Brain pericyte (primary cell): ENCODE measurements at places on chromosomes 16 and 17.

DNA sequence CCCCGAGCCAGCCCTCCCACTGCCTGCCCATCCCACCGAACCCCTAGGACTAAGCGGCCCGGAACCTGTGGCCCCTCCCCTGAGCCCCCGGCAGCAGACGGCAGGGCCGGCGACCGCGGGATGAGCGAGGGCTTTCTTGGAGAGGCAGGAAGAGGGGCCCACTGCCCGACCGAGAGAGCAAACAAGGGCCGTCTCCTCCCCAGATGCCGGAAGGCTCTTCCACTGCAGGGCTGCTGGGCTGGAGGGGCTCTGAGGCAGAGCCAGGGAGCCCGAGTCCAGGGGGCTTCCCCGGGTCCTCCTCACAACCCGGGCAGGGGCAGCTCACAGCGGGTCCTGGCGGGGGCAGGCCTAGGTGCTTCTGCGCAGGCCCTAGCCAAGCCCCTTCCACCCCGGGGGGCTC is 2.9 kb downstream of the PERCC1 start:
- no peak for DNase-seq

DNA sequence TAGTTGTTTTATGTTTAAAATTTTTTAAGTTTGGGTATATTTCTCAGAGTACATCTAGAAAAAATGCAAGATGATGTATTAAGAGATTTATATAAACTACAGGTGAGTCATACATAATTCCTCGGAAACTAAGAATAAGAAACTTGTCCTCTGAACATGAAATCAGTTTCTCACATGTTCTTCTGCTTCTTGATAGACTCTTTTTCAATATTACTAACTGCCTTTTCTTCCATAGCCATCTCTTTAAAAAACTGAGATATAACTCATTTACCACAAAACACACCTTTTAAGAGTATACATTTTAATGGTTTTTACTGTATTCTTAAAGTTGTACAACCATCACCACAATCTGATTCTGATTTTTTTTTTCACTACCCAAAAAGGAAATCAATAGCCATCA is 238.4 kb upstream of the AXIN2 start:
- no peak for DNase-seq

- DNase-seq: no peak
These were observed 116.4 kb upstream of the RCVRN start for GRCh38 chr17:10021272-10021984.

- no peak for DNase-seq
These were observed 50.6 kb upstream of the METRNL start for GRCh38 chr17:83028851-83029250.

DNA sequence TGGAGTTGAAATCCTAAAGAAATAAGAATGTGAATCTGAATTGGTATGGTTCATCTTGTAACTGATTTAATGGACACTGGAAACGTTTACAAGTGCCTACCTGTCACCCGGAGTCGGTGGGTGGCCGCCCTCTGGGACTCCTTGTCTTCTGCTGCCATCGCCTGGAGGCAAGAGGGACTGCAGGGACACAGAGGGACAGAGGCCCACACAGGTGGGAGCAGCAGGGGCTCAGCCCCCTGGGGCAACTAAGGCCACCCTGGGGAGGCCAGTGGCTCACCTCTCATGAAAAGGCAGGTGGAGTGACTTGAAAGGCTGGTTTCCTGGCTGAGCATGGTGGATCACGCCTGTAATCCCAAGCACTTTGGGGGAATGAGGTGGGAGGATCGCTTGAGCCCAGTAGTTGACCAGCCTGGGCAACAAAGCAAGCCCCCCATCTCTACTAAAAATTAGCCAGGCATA is 23.2 kb downstream of the TMEM92 start:
- DNase-seq: no peak

GRCh38 chr17:45771271-45771959 is 12.7 kb upstream of the CRHR1 start:
- no peak for DNase-seq

GRCh38 chr16:67987460-67988160 is 7.3 kb upstream of the DPEP3 start:
- no peak for DNase-seq

- DNase-seq: no peak
These were observed 230.9 kb downstream of the MRTFB start for GRCh38 chr16:14302031-14302398.

DNA sequence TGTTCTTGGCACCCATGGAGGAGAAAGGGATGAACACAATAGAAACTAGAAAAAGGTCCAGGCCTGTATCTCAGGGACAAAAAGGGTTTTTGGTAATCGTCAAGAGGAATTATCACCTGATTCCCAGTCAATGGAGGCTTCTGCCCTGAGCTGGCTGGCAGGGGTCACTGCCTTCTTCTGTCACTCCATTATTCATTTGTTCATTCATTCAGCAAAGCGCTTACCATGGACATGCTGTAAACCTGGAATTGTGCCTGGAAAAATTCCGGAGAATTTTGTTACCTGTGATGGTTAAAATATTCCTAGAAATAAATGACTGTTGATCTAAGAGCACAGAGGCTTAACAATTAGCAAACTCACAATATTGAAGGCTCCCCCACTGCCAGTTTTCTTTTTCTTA is 212.3 kb downstream of the SHISA9 start:
- DNase-seq: no peak

DNA sequence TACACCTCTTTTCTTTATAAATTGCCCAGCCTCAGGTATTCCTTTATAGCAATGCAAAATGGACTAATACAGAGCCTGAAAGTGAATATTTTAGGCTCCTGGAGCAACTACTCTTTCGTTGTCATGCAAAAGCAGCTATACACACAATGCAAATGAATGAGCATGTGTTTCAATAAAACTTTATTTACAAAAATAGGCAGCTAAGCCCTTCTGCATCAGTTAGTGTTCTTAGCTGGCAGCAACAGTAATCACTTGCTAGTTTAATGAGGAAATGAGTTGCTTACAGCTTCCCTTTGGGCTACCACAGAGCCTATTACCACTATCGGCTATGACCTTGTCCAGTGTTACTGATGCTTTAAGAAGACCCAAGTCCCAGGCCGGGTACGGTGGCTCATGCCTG is 402.9 kb downstream of the XYLT1 start:
- DNase-seq: no peak

GRCh38 chr17:50467114-50467854 is 1.4 kb downstream of the CHAD start:
- DNase-seq: no peak

DNA sequence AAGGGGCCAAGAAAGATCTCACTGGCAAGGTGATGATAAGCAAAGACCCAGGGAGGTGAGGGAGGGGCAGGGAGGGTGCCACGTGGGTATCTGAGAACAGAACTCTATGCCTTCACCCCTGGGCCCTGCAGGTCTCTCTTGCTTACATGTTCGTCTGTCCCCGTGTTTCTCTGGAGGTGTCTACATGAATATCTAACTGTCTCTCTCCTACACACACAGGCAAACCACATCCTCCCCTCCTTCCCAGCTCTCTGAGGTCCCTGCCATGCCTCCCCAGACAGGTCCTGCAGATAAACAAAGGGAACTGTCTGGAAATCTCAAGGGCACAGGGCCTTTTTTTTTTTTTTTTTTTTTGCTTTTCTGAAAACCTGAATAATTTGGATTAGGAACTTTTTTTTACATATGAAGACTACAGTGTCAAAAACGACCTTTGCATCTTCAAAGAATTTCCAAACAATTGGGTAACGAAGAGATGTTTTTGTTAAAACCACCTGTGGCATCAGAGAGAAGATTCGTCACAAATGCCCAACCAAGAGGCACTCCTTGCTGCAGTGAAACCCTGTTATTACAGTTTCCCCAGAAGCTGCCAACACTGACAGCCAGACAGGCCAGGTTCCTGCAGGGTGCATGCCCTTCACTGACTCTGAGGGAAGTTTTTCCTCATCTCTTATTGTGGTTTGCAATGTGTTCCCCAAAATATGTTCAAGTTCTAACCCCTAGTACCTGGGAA is 17.8 kb downstream of the PLLP start:
- DNase-seq: no peak

DNA sequence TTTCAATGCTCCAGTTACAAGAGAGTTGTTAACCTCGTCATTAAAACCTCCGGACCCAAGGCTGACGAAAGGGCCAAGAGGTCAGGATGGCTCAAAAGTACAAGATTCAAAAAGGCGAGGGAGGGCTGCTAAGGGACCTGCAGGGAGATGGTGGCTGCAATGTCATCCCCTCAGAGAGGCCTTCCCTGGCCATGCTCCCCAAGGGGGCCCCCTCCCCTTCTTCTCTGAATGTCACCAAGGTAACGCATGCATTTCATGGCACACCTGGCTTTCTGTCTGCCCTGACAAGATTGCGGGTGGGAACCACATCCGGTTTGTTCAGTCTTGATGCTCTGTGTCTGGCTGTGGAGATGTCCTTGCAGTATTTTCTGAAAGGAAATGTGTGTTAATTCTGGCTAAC is 89.9 kb downstream of the C16orf78 start:
- no peak for DNase-seq

DNA sequence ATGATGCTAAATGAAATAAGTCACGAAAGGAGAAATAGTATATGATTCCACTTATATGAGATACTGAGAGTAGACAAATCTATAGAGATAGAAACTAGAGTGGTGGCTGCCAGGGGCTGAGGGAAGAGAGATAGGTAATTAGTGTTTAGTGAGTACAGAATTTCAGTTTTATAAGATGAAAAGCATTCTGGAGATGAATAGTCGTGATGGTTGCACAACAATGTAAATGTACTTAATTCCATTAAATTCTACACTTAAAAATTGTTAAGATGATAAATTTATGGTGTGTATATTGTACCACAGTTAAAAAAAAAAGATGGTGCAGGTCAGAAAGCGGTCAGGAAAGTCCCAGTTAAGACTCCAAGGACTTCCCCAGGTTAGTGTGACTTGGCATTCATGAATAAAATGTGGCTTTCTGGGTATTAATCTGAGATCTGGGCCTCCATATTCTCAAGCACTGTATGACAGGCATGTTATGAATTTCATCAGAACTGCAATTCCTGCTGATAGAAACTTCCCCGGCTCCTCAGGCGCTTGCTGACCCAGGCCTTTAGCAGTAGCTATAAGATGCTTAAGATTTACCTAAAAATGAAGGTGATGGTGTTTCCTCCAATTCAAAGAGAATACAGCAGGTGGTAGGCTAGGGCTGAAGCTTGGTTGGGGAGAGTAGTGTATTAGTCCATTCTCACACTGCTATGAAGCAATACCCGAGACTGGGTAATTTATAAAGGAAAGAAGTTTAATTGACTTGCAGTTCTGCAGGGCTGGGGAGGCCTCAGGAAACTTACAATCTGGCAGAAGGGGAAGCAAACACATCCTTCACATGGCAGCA is 115.3 kb upstream of the SOX9 start:
- no peak for DNase-seq

GRCh38 chr17:77734371-77735080 is 224.0 kb upstream of the TNRC6C start:
- DNase-seq: no peak

DNA sequence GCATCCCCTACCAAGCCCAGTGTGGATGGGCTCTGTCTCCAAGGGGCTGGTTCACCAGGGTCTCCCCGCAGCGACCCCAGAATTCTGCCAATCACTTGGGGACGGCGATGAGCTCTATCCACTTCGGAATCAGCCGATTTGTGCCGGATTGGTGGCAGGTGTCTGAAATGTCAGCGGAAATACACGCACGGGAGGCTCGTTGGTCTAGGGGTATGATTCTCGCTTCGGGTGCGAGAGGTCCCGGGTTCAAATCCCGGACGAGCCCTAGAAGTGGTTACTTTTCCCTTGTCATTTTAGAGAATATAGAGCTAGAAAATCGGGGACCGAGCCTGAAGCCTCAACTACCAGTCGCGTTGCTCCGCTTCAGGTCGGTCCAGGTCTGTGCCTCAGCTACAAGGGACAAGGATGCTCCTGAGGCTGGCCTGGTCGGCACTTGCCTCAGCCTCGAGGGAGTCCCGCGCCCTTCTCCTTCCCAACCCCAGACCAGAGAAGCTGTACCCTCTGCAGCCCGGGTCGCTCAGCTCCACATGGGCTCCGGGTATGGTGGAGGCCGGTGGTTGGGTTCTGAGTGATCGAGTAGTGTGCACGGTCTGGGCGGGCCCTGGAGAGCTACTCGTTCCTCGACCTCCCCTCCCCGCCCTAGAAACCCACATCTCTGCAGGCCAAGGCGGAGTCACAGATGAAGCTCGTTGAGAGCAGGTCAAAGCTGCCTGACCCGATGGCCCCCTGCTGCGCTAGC is 16.0 kb upstream of the OR1F1 start:
- no peak for DNase-seq

DNA sequence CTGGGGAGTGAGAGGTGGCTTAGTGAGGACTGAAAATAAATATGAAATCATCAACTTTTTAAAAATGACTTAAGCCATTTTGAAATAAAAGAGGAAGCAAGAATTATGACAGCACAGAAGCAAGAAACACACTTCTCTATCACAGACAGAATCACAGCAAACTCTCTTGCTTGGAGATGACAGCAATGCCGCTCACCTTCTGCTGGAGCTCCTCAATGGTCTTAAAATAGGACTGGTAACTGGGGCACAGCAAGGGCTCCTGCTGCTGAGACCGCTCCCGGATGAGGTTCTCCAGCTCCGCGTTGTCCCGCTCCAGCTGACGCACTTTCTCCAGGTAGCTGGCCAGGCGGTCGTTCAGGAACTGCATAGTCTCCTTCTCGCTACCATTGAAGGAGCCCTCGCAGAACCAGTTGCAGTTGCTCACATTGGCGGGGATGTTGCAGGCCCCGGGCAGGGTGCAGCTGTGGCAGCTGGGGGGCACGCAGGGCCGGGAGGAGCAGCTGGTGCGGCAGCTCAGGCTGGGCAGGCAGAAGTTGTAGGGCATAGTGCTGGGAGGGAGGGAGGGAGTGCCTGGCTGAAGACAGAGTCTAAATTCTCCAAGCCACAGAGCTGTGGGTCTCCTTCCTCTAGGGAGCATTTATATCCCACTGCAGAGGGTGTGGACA is at the start of gene KRT31:
TSS of gene KRT31 (minus strand) at position 613 of the 665 bp plus-strand sequence. CDS start at position 544, 69 bp downstream.
- DNase-seq: no peak

GRCh38 chr16:48608871-48609651 is 919 bp downstream of the N4BP1 start:
- no peak for DNase-seq

- DNase-seq: no peak
These were observed 6.9 kb upstream of the HOXB2 start for GRCh38 chr17:48551596-48552465.

DNA sequence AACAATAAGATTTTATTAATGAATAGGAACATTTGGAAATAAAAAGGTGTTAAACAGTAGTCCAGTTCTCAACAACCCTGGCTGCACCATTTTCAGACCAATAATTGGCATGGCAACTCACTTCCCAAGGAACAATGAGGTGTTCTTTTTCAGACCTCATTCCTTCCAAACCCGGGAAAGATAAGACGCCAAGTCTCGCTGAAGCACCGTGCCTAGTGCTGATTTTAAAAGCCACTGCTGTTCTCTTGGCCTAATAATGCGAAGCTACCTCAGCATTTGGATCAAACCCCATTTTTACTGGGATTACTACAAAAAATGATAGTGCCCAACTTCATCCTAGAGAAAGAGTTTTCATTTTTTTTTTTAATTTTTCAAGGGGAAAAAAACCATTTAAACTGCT is 75.2 kb upstream of the NOL11 start:
- no peak for DNase-seq

DNA sequence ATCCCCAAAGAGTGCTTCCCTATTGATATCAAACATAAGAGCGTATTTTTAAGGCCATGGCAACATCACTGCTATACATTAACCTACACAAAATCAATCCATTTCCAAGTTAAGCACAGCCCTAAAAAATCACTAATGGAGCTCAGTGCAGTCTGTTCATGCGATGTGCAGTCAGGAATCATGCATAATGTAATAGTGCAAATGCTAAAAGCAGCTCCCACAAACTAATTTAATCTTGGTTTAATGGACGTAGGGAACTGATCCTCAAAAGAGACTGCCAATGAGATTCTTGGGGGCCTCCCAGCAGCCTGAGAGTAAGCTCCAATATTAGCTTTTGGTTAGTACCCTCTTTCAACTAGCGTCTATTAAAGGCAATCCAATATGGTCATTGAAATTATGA is 245.9 kb downstream of the TOX3 start:
- DNase-seq: no peak
